Mammary epithelial cell (primary cell): ENCODE measurements at places on chromosomes 7 and 10. TPM values are rescaled to one million over a fixed set of nuclear protein-coding genes. Genes with fewer than 3 reads are reported as not detected.

The BTBD16 gene
- not detected for total RNA-seq

The HOXA9 gene
- 19.9 and 25.1 TPM in 2 replicates for total RNA-seq

The CARD11 gene
- total RNA-seq: 0.33 TPM

DNA sequence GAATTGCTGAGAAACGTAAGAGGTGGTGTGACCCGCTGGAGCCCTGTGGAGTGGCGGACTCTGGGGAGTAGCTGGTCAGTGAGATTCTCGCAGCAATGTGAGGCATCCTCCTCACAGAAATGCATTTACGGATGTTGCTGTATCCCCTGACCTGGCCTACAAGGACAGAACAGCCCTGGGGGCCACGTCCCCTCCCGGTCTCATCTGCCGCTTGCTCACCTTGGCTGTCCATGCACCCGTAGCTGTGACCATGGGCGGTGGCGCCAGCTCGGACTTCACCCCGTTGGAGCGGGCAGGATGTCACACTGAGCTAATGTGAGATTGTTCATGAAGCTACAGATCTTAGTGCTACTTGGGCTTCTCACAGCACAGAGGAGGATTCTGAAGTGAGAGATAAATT is 193.8 kb downstream of the EBF3 start:
- no peak for DNase-seq

- no peak for DNase-seq
Measured at GRCh38 chr7:117087639-117088396, 134.5 kb downstream of the ST7 start.

DNA sequence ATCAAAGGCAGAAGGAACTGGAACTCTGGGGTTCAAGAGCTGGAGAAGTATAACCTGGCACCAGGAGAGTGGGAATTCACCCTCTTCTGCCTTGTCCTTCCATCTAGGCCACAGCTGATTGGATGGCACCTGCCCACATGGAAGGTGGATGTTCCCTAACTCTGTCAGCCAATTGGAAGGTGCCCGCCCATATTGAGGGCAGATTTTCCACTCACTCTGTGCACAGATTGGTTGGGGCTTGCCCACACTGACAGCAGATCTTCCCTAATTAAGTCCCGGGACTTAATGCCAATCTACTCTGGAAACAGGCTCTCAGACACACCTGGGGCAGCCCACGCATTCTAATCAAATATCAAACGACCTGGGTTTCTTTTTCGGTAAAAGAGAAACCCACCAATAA is 1142.3 kb upstream of the CELF2 start:
- no peak for DNase-seq

- DNase-seq: no peak
Measured at GRCh38 chr10:131249955-131250344, 61.6 kb downstream of the TCERG1L start.

GRCh38 chr10:123906884-123907652 is 15.5 kb upstream of the CPXM2 start:
- DNase-seq: no peak

DNA sequence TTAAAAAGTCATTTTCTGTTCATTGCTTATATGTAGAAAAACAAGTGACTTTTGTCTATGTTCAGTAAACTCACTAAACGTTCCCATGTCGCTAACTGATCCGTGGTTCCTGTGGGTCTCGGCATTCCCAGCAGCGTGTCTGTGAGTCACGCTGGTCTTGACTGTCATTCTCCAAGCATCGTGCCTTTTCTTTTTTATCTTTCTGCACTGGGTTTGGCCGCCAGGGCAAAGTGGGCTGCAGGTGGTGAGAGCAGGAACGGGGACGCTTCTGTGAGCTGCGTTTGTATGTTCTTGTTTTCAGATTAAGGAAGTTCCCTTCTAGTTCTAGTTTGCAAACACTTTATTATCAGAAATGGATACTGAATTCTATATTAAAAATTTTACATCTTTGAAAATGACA is 6.8 kb upstream of the SCART1 start:
- DNase-seq: no peak

- DNase-seq: no peak
Measured at GRCh38 chr10:33106767-33107166, 148.7 kb upstream of the ITGB1 start.
